Fibroblast of the conjunctiva (primary cell): ENCODE measurements at places on chromosomes 7 and 10.

- DNase-seq: no peak
Observed at GRCh38 chr10:44723082-44723481, 188.1 kb upstream of the TMEM72 start.

- DNase-seq: no peak
Observed at GRCh38 chr10:77699080-77699645, 61.6 kb upstream of the KCNMA1 start.

DNA sequence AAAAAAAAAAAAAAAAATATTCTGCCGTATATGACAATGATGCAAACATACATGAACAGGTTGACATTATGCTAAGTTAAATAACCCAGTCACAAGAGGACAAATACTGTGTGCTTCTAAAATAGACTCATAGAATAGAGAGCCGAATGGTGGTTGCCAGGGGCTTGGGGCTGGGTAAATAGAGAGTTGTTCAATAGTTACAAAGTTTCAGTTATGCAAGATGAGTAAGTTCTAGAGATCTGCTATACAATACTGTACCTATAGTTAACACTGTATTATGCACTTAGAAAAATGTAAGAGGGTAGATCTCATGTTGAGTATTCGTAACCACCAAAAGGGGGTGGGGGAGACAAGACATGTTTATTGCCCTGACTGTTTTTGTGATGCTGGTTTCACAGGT, 77.1 kb upstream of the GNAI1 start:
- DNase-seq: no peak

DNA sequence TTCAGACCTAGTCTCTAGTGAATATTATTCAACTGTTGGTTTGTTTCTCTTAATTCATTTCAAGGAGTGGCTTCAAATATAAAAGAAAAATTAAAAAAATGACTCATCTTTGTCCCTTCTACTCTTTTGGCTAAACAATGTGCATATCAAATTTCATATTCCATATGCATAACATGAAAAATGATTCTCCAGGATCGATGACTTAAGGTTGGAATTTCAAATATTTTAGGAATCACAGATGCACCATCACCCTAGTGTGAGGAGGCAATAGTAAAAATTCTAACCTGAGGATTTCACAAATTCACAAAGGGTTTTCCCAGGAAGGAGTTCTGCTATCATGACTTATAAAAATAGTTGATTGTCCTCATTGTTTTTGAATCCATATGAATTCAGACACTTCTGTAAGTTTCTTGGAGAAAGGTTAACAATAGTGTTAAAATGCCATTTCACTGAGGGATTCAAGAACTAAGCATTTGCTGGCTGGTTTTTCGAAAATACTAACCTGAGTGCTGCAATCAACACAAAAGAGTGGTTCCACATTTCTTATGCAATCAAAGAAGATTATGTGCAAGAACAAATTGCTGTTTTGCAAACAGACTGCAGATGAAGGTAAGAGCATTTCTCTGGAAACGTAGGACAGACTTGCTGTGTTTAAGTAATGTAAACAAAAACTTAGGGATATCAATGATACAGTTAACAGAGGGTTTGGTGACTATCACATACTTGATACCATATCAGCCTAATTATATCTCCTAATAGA, 547.5 kb upstream of the LRRTM3 start:
- DNase-seq: no peak

- DNase-seq: no peak
Observed at GRCh38 chr10:14476641-14477407, 146.1 kb upstream of the FRMD4A start.

GRCh38 chr10:86707505-86707904, 39.2 kb downstream of the LDB3 start:
- no peak for DNase-seq

- no peak for DNase-seq
Observed at GRCh38 chr10:97321032-97321803, 2.1 kb downstream of the FRAT1 start.

GRCh38 chr10:132098539-132099388, 33.0 kb downstream of the JAKMIP3 start:
- no peak for DNase-seq

DNA sequence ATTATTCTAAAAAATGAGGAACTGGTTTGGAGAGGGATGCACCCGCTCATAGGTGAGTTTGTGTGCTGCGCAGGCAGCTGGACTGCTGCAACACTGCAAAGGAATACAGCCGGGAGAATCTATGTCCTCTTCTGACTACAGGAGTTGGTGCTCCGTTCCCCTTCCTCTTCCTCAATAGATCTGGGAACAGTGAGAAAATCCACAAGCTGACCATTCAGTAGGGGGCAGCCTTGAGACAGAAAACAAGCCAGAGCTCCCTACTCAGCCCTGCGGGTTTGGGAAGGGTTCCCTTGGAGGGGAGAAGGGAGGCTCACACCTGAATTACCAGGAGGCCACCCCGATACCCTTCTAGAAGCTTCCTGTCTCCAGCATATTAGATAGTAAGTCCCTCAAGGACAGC, 87.3 kb upstream of the FOXI2 start:
- DNase-seq: no peak

DNA sequence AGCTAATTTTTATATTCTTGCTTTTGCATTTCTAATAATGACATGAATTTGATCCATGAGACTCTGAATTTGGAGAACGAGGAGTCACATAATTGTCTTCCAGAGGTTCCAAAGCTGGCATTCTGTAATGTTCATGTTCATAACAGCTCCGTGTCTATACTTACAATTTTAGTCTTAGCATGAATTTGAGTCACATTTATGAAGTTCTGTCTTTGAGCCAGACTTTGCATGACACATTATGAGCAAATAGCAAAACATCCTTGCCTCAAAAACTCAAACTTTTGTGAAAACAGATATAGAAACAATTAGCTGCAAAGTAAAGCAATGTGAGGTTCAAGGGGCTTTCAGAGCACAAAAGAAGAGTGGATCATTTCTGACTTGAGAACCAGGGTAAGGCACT, 44.5 kb upstream of the CAV2 start:
- DNase-seq: peak; percentile 27

DNA sequence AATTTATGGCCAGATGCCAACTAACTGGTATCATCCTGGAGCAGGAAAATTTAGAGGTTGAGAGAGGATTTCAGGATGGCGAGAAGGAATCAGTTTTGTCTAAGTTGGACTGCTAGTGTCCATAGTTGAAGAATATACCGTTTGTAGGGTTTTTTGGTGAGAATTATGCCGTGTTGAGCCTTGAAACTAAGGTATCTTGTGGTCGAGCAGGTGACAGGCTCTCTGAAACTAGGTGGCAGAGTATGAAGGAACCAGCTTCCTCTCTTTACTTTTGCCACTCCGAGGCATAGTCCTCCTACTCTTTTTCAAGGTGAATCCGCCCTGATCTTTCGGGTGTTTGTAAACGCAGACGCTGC, 9.7 kb downstream of the MDFIC start:
- DNase-seq: no peak

DNA sequence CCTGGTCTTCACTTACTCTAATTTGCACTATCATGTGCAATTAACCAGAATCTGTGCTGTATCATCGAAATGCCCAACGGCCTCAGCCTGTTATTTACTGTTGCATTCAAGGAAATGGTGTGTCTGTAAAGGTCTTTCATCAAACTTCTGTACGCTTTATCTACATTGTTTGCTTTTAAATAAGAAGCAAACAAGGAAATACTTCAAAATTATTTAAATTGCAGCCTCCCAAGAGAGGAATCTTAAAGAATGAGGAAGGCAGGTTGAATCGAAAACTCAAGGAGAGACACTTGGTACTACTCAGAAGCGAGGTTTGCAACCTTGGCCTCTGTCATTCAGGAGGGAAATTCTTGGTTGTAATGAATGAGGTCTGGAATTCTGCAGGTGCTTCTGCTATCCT, 40.7 kb downstream of the MGAM start:
- no peak for DNase-seq

- DNase-seq: no peak
Observed at GRCh38 chr7:139481364-139481763, 2.1 kb downstream of the KLRG2 start.

DNA sequence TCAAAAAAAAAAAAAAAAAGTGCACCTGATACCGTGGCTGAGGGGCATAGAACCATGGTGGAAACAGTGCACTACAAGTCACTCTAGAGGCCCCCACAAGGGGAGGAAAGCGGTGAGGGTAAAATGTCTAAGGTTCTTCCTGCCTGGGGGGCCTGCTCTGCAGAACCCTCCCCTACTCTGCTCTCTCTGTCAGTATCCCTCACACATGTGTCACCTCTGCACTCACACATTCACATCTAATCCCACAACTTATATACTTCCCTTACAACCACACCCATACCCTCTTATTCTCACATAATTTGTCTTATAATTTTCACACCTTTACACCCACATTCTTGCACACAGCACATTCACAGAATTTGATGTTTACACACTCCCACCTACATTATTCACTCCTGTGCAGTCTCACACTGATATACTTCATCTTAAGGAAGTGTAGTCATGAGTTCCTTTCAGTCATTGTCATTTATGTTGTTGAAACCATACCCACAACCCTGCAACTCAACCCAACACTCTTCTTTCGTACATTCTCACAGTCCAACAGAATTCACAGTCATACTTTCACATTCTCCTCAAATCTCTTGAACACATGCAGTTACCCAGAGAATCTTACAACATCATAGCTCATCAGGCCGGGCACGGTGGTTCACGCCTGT, 68.0 kb upstream of the PAX2 start:
- no peak for DNase-seq

DNA sequence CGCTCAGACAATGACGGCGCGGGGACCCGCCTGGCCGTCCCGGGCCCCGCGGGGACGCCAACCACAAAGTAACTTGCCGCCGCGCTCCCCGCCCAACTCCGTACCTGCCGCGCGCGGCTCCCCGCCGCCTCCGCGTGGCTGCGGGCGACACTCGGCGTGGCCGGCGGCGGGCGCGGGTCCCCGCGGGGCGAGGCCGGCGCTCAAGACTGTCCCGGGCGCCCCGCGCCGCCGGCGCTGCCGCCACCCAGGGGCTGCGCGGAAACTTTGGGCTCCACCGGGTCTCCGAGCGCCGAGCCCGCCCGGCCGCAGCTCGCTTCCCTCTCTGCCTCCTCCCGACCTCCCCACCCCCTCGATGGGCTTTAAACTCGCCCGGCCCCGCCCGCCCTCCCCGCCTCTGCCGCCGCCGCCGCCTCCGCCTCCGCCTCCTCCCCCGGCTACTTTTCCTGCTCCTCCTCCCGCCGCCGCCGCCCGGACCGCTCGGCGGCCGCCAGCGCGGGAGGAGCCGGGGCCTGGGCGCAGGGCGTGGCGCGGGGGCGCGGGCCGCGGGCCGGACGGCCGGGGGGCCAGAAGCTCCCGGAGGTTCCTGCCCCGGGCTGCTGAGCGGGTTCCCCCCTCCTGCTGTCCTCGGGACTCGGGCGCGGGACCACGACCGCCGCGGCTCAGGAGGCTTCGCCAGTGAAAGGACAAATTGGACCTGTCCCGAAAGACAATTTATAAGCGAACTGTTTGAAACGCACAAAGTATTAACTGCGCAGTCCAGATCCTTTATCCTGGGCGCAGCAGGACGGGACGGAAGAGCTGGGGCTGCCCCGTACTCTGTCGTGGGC, 10.6 kb upstream of the GRB10 start:
- DNase-seq: peak; percentile 30

DNA sequence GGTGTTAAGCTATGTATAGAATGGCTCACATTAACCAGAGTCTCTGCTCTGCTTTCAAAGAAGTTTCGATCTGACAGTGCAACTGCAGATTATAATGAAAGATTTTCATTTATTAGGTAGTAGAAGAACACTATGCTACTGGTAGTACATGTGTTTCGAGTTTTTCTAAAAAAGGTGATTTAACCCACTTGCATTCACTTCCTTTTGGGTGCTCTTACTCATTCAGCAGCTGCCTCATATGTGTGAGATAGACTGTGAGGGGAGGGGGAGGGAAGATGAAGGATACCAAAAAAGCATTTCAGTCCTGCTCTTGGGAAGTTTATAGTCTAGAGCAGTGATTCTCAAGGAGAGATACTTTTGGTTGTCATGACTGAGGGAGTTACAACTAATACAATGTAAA, 20.4 kb downstream of the PLEKHA8 start:
- no peak for DNase-seq

DNA sequence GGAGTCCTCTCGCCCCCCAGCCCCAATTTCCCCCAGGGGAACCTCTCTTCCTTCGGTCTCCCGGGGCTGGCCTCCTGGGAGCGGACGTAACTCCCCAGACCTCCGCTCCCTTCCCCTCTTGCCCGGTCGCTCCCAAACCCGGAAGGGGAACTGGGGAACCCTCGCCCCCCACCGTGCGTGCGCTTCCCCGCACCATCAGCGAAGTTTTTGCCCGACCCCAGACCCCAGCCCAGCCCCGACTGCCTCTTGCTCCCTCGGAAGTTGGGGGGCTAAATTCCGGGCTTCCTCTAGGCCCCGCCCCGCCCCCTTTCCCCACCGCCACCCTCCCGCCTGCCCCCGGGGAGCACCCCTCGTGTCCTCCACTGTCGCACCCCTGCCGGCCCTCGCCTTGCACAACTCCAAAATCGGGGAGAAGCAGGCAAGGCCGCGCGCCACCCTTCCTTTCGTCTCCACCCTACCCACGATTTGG, 436 bp downstream of the GNB2 start:
- no peak for DNase-seq

DNA sequence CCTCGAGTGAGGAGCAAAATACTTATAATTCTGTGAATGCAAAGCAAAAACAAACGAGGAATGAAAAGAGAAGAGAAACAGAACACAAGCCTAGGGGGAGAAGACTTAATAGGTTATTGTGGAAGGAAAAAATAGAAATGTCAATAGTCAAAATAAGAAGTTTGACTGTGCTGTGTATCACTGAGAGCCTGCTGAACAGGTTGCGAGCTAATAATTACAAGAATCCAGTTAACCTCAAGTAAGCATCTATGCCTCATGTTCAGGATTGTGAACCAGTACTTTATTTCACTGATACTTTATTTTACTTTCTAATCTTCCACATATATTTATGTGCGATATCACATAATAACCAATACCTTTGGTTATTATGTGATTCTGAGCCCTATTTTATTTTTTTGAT, 316.7 kb downstream of the OTUD1 start:
- no peak for DNase-seq

DNA sequence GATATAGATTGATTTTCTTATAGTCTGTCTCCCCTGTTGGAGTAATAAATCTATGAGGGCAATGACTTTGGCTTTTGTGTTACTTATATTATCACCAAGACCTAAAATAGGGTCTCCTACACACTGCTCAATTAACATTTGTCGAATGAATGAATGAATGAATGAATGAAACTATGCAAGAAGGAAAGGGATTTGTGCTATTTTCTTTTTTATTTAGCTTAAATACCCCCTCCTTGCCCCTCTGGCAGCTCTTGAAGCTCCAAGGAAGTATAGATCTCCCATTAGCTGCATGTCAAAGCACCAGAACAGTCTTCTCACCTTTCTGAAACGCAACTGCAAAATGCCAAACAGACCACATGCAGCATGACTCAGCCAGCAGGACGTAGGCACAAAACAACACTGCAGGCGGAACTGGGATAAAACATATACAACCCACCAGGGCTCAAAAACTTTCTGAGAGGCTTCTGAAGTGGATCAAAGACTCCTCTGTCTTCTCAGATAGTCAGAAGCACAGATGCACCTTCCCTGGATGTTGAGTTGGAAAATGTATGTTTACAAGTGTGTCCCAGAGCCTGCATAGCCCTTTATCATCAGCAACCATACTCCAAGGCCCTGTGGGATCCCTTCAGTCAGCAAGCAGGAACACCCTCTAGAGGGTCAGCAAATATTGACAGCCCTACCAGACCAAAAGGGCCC, 187.8 kb downstream of the NPSR1 start:
- DNase-seq: no peak
